ENCODE measurements at places on chromosomes 1 and 21. TPM values are rescaled to one million over a fixed set of nuclear protein-coding genes. Genes with fewer than 3 reads are reported as not detected.

GRCh38 chr1:168469690-168470089, 74.1 kb downstream of the XCL2 start:
- peak; percentile 97 for ATAC-seq

RNF207 gene
- 10.8 TPM for total RNA-seq

TMEM125 gene
- total RNA-seq, result 10.8 TPM

GRCh38 chr21:20968391-20968790, 29.8 kb upstream of the NCAM2 start:
- ATAC-seq, result no peak

- no peak for ATAC-seq
Observed at GRCh38 chr1:67880056-67880601, 46.9 kb upstream of the GNG12 start.

GRCh38 chr1:37434292-37435225, 39.8 kb upstream of the ZC3H12A start:
- peak; percentile 74 for ATAC-seq

- no peak for ATAC-seq
Observed at GRCh38 chr1:156803086-156803851, 13.4 kb downstream of the SH2D2A start.

DNAI4 gene
- total RNA-seq, result 0.56 TPM

LRRC71 gene
- total RNA-seq, result not detected

COQ8A gene
- 6.3 TPM for total RNA-seq

HES5 gene
- total RNA-seq, result 1.3 TPM

Measured in esophagus mucosa (tissue), 1 donor.